Cortex of kidney (tissue), 1 donor: ENCODE measurements at places on chromosomes 7 and 10.

DNA sequence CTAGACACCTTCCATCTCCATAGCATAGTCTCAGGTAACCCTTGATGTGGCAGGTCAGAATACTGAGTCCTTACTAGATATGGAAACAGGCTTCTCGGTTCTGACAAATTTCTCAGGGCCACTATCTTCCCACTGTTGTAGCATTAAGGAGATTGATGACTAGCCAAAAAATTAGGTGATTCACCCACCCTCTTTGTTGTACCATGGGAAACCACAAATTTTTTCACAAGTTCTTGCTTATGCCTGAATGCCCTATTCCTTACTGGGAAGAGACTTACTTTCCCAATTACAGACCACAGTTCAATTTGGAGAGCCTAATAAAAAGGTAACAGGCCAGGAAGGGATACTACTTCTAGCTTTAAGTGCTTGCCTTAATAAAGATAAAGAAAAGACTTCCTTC lies 948.8 kb downstream of the GRM8 start:
- no peak for DNase-seq

GRCh38 chr10:46074196-46074946 lies 28.3 kb upstream of the MSMB start:
- no peak for DNase-seq

- DNase-seq = no peak
These were observed 32.2 kb downstream of the ADAM22 start for GRCh38 chr7:87966271-87966670.

DNA sequence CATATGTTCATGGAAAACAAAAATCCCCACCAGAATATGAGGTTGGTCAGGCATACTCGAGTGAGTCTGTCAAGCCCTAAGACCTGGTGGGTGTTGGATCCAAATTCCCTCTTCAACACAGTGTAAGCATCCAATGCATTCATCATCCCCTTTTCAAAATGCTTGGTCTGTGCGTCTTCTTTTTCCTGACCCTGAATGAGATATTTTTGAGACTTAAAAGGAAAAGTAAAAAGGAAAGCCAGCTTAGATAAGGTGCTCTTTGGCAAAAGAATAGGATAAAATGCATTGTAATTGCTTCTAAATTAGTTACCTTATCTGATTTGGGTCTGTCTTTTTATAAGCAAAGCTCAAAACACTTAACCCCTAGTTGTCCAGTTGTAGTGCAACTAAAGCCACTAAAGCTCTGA lies 331.5 kb downstream of the PTEN start:
- DNase-seq = no peak

DNA sequence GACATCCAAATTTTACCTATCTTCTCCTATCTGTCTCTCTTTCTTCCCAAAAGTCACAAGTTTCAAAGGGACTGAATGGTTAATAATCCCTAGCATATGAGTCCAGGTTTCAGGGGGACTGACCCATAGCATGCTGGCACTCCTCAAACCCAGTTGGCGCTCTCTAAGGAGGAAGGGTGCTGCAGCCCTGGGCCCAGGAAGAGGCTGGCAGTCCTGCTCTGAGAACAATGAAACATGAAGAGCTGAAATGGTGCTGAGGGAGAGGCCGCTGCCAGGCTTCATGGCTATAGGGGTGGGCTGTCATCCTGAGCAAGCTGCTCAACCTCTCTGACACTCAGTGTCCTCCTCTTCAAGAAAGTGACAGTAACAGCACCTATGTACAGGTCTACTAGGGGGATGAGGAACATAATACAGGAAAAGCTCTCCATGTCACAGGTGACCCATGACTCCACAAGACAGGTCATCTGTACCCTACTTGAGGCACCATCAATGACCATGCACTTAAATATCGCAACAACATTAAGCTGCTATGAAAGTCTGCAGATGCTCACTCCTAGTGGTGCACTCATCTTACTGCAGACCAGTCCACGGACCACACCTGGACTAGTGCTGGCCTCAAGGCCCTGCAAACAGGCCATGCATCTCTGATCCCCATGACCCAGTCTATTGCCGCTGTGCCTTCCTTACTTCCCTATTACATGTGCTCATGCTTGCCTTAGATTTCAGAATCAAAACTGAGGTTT lies 17.0 kb downstream of the COBL start:
- no peak for DNase-seq
